Natural killer cell (primary cell): ENCODE measurements at places on chromosomes 1 and 21. TPM values are rescaled to one million over a fixed set of nuclear protein-coding genes. Genes with fewer than 3 reads are reported as not detected.

ECE1 gene
- 47.2 TPM for total RNA-seq

SPATA6 gene
- total RNA-seq = 3.5 TPM

APOBEC4 gene
- not detected for total RNA-seq

UBE2U gene
- not detected for total RNA-seq

KCNA3 gene
- 19.7 TPM for total RNA-seq

TTC22 gene
- total RNA-seq = 17.8 TPM

F3 gene
- total RNA-seq = 1.9 TPM

VHLL gene
- 0.42 TPM for total RNA-seq

TRPM2 gene
- total RNA-seq = 70.5 TPM

TSSK3 gene
- 1.2 TPM for total RNA-seq

IQGAP3 gene
- total RNA-seq = 0.14 TPM

GJB3 gene
- total RNA-seq = not detected

LCE2B gene
- total RNA-seq = not detected

RUNX3 gene
- 630 TPM for total RNA-seq

CD1E gene
- not detected for total RNA-seq

S100A7A gene
- not detected for total RNA-seq

OR2L13 gene
- total RNA-seq = not detected

NBPF19 gene
- 71.3 TPM for total RNA-seq

ATP1A4 gene
- not detected for total RNA-seq

NPPA gene
- not detected for total RNA-seq

TAS1R2 gene
- total RNA-seq = not detected

SH2D1B gene
- 250 TPM for total RNA-seq

PIK3CD gene
- total RNA-seq = 240 TPM

CLCA4 gene
- not detected for total RNA-seq

RER1 gene
- total RNA-seq = 98.9 TPM

SERTAD4 gene
- not detected for total RNA-seq

PCBP3 gene
- total RNA-seq = 3.0 TPM

FHAD1 gene
- total RNA-seq = 1.7 TPM

NENF gene
- total RNA-seq = 12.2 TPM

OLFML2B gene
- not detected for total RNA-seq

GBP6 gene
- 0.40 TPM for total RNA-seq

IL20 gene
- total RNA-seq = not detected

LAPTM5 gene
- total RNA-seq = 674 TPM

ZNF648 gene
- total RNA-seq = not detected

ETV3L gene
- total RNA-seq = not detected
